ENCODE measurements at places on chromosomes 4 and X.

DNA sequence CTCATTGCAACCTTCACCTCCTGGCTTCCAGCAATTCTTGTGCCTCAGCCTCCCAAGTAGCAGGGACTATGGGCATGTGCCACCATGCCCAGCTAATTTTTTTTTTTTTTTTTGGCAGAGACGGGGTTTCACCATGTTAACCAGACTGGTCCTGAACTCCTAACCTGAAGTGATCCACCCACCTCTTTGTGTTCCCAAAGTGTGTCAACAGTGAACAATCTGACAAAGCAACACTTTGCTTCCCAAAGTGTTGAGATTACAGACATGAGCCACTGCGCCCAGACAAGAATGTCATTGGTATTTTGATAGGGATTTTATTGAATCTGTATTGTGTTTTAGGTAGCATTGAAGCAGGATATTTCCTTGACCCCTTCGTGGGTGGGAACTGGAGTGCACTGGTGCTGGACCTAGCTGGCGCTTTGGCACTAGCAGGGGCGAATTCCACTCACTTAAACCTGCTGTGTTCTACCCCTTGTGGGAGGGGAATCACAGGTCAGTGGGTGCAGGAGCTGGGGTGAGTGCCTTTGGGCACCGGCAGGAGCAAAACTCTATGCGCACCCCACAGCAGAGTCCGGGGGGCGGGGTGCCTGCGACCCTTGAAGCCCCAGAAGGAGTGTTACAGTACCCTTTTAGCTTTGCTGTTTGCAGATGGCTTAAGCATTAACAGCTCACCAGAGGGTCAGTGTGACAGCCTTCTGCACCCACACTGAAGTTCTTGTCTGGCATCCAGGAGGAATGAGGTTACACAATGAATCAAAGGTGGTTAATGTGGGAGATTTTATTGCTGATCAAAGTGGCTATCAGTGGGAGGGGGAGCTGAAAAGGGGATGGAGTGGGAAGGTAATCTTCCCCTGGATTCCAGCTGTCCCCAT lies 21.9 kb downstream of the KLF8 start:
- no peak for DNase-seq

DNA sequence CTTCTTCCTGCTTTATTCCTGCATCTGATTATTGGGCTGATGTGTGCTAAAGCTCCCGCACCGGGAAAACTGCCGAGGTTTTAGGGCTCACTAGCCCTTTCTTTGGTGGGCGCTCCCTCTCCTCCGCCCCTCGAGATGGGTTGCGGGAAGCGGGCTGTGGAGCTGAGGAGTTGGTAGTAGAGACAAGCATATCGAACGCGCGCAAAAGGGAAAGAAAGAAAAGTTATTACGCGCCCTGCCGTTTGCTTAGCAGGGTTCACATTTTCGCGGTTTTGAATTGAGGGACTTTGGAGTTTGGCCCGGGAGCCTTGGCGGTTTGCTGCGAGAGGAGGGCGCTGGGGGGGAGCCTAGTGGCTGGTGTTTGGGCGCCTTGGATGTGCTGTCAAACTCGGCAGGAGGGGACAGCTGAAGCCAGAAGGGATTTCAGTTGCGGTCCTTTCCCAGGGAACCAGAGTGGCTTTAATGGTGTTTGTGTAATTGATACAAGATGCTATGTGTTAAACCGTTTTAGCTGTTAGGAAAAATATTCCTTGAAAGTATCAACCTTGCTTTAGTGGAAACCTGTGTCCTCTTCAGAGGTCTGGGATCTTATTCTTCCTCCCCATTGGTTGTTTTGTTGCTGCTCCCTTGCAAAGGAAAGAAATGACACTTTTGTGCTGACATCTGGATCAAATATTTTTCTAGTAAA lies 1.1 kb downstream of the GAB1 start:
- no peak for DNase-seq

- DNase-seq = no peak
These were observed 99.9 kb downstream of the DCLK2 start for GRCh38 chr4:150178161-150178560.

GRCh38 chrX:110745288-110745687 lies 50.3 kb downstream of the CHRDL1 start:
- no peak for DNase-seq

DNA sequence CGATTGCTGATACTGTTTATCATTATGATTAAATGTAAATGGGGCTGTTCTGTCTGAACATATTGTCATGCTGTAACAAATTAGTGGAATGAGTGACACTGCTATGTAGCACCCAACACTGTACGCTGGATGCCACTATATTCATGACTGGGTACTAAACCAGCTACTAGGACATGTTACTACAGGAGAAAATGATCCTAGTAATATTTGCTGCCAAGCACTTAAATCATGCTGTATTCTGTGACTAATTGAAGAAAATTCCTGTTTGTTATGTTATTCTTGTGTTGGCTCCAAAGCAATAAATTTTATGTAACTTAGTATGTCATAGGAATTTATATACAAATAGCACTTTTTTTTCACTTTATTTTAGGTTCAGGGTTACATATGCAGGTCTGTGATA lies 804.2 kb downstream of the CENPC start:
- DNase-seq = no peak

DNA sequence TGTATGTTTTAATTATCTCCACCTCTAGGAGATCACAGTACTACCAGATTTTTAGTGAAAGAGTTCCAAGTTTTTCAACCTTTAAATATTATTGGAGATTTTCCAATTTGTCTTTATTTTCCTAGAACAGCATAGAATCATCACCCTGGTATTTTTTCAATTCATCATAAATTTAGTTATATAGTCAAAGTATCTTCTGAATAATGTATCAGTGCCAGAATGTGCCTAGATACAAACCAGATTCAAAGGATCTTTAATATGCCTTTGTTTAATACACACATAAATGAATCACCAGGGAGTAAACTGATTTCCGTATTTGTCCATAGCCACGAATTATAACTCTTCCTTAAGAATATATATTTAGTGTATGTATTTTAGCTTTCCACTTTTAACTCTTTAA lies 1373.1 kb downstream of the STIM2 start:
- no peak for DNase-seq

Measured in activated effector memory CD4-positive, alpha-beta T cell treated with Interleukin-2 at 50 U/mL for 16 hours (primary cell).